ENCODE measurements at places on chromosomes 2 and 18.

DNA sequence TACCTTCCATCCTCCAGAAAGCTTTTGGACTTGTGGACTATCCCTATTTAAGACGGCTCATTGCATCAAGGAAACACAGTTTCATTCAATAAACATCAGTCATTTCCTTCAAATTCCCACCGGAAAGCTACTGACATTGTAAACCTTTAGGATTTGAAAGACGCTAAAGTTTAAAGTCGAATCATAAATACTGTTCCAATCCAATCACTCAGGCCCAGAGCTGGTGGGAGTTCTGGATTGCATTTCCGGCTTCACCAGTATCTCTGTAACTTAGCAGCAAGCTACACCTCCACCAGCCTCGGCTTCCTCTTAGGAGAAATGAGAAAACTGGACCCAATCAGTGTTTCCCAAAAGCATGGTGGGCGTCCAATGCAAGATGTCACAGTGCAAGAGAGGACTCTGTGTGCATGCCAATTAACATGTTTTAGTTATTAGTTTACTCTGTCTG lies 1.6 kb downstream of the WDFY1 start:
- H3K27ac ChIP-seq: peak overlapping the region; percentile 95
- no peaks in the 10 kb centered on the region for H3K27me3 ChIP-seq
- peak overlapping the region; percentile 100 for H3K4me3 ChIP-seq
- peaks cover 24% of the 10 kb centered on the region for H3K4me1 ChIP-seq

DNA sequence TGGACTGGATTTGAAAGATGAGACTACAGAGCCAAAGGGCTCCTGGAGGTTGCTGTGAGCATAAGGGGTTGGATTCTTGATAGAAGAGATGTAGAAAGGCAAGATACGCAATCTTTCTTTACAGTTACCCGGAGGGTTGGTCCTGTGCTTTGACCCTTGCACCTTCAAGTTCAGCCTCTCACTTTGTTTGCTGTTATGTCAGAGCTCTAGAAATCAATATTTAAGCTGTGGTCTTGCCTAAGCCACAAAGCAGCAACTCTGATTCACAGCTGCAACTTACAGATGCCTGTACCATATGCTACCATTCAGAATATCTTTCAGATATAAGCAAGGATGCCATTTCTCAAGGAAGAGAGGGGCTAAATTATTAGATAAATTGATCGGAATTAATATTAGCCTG lies 943.1 kb upstream of the LRRTM1 start:
- DNase-seq: no peak
- no peaks in the 10 kb centered on the region for H3K4me1 ChIP-seq
- no peaks in the 10 kb centered on the region for H3K27me3 ChIP-seq
- H3K27ac ChIP-seq: no peak overlapping the region

DNA sequence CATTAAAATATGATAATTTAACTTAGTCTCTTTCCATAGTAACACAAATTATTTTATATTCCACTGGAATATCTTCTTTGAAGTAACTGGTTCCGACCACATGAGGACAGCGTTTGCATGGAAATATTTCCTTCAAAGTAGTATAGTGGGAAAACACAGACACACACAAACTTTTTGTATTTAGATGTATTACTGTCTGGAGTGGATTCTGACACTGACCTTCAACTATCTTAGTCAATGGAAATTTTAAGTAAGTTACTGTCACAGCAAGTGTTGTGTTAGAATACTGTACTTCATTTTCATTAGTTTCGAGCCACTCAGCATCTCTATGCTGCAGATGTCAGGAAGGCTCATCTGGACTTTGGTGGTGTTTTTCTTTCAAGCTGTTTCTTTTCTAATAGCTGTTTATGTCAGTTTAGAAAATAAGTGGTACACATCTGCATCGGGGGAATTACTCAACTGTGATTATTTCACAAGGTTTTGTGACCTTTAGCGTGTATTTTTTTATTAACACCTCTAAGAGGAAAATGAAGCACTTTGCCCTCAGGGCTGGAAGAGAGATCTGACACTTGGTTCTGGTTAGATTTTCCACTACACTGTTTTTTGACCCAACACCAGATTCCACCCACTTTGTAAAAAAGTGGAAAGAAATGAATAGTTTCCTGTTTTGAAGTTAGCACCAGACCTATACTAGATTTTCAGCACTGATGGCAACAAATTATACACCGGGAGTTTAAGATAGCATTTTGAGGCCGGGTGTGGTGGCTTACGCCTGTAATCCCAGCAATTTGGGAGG lies 18.9 kb upstream of the THOC1 start:
- no peaks in the 10 kb centered on the region for H3K36me3 ChIP-seq
- no peak for DNase-seq
- H3K27ac ChIP-seq: no peak overlapping the region
- no peaks in the 10 kb centered on the region for H3K27me3 ChIP-seq

DNA sequence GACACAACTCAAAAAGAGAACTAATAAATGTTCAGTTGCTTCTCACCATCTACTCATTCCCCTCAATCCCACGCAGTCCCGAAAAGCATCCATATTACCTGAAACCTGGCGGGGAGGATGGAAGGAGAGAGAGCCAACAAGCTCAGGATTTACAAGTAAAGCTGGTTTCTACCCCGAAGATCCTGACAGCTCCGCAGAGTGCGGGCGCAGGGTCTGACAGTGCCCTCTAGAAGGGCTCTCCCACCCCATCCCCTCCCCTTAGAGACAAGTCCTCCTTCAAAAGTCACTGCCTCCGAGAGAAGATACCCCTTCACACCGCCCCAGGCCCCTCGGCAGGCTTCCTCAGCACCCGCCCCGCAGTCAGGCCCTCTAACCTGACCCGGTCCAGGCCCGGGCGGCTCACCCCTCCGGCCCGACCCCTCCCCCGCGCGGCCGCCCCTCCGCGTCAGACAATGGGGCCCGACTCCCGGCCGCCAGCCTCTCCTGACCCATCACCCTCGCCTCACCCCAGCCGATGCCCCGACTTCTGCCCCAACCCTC lies 550 bp downstream of the RAB1A start:
- H3K4me1 ChIP-seq: peaks cover 27% of the 10 kb centered on the region
- peak; percentile 63 for DNase-seq
- no peaks in the 10 kb centered on the region for H3K27me3 ChIP-seq
- H3K4me3 ChIP-seq: peak overlapping the region; percentile 79

- H3K36me3 ChIP-seq: no peaks in the 10 kb centered on the region
- no peaks in the 10 kb centered on the region for H3K27me3 ChIP-seq
- H3K27ac ChIP-seq: no peak overlapping the region
- no peaks in the 10 kb centered on the region for H3K4me1 ChIP-seq
- no peak overlapping the region for H3K4me3 ChIP-seq
- DNase-seq: no peak
Observed at GRCh38 chr2:148901142-148901541, 26.1 kb downstream of the KIF5C start.

DNA sequence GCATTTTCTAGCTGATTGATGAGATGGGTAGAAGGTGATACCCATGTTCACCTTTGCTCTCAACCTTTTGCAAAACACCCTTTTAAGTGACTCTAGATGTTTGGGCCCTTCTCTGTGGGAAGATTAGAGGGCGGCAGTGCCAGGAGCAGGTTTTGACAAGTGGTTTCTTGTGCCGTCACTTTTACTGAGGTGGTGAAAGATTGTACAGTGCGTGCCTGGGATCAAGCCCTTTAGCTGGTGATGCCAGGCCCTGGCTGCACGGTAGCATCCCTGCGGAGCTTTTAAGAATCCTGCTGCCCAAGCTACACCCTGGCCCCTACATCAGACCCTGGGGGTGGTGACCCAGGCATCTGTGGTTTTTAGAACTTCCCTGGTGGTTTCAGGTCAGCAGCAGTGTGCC lies 29.1 kb downstream of the MTCL1 start:
- DNase-seq: no peak
- H3K27ac ChIP-seq: no peak overlapping the region
- H3K36me3 ChIP-seq: no peaks in the 10 kb centered on the region
- H3K4me3 ChIP-seq: no peak overlapping the region
- no peaks in the 10 kb centered on the region for H3K4me1 ChIP-seq
- no peaks in the 10 kb centered on the region for H3K27me3 ChIP-seq

GRCh38 chr2:43129676-43130547 lies 96.5 kb downstream of the ZFP36L2 start:
- H3K36me3 ChIP-seq: no peaks in the 10 kb centered on the region
- no peaks in the 10 kb centered on the region for H3K27me3 ChIP-seq
- H3K27ac ChIP-seq: peak overlapping the region; percentile 94
- peaks cover 15% of the 10 kb centered on the region for H3K4me1 ChIP-seq

GRCh38 chr2:88221365-88221942 lies 51.3 kb downstream of the THNSL2 start:
- H3K4me1 ChIP-seq: no peaks in the 10 kb centered on the region
- DNase-seq: no peak
- H3K4me3 ChIP-seq: no peak overlapping the region
- H3K27me3 ChIP-seq: no peaks in the 10 kb centered on the region
- no peaks in the 10 kb centered on the region for H3K36me3 ChIP-seq
